NCI-H2081 (cell line): ENCODE measurements at places on chromosomes 1 and 21.

GRCh38 chr1:40944841-40945430, 34.6 kb upstream of the CTPS1 start:
- DNase-seq, result no peak

GRCh38 chr1:169090900-169091311, 15.6 kb upstream of the ATP1B1 start:
- no peak for DNase-seq

DNA sequence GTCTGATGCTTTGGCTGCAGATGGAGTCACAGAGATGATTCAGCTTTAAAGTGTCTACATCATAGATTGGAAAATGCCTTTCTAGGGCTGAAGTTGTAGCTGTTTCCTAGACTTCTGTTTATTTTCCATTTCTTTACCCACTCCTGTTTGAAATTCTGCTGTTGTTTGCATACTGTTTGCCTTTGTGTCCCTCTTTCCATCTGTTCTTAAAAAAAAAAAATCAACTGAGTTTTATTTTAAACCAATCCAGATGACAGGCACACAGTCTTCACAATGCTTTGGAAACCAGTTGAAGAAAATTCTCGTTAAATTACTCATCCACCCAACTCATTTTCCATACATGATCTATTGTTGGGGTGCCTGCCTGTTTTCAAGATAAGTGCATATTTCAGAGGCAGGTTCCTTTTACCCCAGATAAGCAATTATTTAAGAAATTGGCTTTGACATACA, 245.9 kb downstream of the DISC1 start:
- DNase-seq, result no peak

DNA sequence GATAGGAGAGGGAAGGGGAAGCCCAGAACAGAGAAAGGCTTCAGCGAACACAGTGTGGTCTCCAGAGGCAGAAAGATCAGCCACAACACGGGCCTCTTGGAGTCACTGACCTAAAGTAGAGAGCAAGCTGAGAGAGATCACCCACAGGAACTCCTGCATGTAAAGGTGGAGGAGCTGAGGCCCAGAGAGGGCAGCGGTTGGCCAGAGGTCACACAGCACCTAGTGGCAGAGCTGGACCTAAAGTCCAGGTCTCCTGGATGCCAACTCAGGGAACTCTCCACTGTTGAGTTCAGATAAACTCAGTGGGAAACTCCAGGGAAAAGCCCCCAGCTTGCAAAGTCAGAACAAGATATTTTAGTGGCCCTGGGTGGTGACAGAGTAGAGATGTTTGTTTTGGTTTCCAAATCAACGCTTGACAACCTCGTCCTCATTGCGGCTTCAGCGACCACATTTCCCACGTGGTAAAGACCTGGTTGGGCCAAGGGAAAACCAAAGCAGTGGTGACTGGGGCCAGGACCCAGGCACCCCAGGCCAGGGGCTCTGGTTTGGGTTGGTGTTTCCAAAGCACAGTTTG, 4.6 kb downstream of the IFFO2 start:
- DNase-seq, result no peak

GRCh38 chr1:12285496-12286143, 55.8 kb downstream of the VPS13D start:
- DNase-seq, result no peak

GRCh38 chr1:159826441-159827101, at the start of gene SLAMF8:
Gene SLAMF8, plus strand, starts transcription at chr1:159826873. Its CDS starts 26 bp downstream, at chr1:159826899.
- DNase-seq, result no peak

DNA sequence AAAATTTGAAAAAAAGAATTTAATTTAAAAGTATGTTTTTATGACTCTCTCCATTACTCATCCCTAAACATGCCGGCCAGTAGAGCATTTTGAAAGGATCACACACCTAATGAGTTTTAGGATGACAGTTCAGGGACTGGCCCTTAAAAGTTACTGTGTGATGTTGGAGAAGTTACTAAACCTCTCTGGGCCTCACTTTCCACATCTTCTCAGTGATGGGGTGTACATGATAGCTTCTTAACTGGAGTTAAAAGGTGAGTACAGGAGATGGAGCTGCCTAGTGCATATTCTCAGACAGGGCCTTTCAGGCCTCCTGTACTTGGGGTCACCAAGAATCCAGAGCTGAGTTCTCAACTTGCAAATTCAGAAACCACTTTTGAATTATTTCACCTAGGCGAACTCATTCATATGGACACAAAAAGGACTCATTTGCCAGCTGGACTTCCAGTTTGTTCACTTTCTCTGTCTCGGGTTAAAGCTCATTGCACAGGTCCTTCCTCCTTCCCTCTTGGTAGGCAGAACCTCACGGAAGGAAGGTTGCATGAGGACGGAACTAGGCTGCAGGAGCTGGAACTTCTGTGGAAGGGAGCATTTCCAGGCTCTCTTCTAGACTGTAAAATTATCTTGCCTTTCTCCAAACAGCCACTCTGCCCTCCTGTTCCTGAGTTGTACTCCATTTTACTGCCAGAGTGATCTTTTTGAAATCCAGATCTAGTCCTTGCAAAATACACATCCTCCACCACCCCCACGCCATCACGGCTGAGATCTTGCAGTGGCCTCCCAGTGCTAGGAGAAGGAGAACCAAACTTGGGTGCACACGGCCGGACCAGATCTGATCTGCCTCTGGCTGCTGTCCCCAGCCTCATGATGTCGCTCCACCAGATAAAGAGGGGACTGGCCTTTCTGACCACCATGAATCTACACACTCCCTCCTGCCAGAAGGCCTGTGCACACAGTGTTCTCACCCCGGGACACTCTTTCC, 4.3 kb upstream of the SLC30A1 start:
- DNase-seq, result no peak

DNA sequence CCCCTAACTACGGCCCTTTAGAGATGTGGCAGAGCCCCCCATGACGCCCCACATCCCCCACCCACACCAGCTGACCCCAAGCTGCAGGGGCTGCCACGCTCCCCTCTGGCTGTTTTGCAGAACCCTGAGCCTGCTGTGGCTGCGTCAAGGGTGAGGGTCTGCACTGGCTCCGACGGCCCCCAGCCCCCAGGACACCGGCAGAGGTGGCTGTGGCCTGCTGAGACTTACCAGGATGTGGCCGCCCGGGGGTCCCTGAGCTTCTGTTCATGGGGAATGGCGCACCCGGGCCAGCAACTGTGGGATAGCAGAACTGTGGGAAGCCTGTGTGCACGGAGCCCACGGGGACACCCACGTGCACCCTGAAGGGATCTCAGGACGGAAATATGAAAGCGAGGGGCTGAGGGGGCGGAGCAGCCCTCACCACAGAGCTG, 12.8 kb upstream of the RNF223 start:
- no peak for DNase-seq

GRCh38 chr1:192983349-192983980, 75.7 kb downstream of the UCHL5 start:
- DNase-seq, result no peak

GRCh38 chr1:8020032-8020431, 6.1 kb downstream of the ERRFI1 start:
- DNase-seq, result no peak

GRCh38 chr1:235019471-235019870, 109.2 kb downstream of the TOMM20 start:
- no peak for DNase-seq

GRCh38 chr1:214155987-214156625, 124.9 kb upstream of the SMYD2 start:
- no peak for DNase-seq

GRCh38 chr1:25740071-25740470, 59.9 kb upstream of the SELENON start:
- no peak for DNase-seq

- DNase-seq, result no peak
Observed at GRCh38 chr21:16460936-16461335, 731.2 kb downstream of the USP25 start.

DNA sequence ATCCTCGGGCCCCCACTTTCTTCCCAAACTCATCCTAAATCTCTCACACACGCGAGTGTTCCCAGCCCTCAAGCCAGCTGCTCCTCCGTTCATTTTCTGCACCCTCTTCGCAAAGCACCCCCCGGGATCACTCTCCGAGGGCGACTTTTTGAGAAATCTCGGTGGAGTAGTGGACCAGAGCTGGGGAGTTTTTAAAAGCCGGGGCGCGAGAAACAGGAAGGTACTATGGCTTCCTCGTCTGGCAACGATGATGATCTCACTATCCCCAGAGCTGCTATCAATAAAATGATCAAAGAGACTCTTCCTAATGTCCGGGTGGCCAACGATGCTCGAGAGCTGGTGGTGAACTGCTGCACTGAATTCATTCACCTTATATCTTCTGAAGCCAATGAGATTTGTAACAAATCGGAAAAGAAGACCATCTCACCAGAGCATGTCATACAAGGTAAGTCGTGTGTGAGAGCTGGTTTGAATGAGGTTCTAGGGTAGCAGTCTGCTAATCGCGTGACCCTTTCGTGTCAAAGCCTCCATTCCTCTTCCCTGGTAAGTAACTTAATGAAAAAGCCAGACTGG, 800 bp downstream of the DR1 start:
- no peak for DNase-seq

DNA sequence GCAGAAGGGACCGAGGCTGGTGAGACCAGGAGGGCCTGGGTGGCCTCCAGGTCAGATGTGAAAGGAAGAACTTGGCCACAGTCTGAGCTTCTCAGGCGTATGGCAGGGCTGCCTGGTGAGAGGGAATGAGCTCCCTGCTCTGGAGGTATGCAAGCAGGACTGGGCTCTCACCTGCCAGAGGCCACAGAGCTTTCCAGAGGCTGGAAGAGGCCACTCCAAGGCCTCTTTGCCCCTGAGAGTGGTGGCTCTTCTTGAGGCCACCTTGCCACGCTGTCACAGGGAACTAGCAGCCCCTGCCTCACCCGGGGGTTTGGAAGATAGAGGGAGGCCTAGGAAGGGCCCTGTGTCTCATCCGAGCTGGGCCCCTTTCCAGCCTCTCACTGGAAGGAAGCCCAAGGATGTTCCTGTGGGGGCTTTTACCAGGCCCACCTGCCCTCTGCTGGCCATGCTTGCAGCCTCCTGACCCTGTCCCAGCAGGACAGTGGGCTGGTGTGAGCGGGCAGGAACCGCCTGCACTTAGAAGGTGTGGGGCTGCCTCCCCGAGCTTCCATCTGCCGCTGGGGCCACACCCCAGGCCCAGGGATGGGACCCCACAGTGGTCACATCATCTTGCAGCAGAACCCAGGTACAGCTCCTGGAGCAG, 10.0 kb downstream of the PCSK9 start:
- DNase-seq, result no peak

DNA sequence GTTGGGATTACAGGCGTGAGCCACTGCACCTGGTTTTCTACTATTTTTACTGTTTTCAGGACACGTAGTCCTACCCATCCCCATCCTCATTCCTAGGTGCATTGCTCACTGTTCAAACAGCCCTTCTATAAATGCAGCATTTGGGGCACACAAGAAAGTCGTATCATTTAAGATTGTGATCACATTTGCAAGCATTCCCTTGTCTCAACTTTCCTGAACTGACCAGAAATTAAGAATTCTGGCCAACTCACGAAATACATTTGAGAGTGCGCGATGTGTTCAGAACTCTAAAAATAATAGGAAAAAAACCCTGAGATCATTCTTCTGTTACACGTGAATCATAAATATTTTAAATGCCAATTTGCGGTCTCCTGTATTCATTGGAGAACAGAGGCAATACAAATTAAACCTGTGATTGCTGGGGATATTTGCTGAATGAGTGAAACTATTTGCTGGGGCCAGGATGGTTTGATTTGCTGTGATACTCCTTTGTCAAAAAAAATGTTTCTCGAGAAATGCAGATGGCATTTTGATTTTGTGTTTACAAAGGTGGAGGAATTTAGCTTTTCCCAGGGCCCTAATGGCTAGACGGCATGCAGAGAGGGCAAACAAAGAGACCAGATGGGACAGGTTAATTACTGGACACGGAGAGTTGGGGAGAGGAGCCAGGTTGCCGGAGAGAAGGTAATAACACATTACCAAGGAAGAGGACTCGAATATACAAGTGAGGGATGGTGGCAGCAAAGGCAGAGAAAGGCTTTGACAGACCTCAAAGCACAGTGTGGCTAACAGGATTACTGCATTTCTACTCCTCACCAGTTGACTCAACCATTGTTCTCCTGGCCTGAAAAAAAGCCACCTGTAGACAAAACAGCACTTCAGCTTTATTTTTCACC, 38.4 kb downstream of the STPG1 start:
- peak; percentile 91 for DNase-seq

DNA sequence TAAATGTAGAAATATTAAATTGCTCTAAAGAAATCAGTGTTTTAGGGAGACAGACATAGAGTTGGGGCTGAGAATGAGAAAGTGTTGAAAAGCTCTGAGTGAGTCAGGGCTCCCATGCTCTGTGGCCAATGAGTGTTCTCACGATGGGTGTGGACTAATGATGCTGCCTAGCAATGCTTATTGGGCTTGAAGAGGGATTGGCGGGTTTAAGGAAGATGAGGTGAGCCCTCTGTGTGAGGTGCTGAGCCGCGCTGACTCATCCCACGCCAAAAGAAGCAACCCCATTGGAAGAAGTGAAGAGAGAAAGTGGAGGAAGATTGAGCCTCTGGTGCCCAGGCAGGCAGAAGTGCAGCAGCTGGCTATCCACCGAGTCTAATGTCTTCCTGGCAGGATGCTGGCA, 65.1 kb upstream of the DPT start:
- DNase-seq, result no peak

DNA sequence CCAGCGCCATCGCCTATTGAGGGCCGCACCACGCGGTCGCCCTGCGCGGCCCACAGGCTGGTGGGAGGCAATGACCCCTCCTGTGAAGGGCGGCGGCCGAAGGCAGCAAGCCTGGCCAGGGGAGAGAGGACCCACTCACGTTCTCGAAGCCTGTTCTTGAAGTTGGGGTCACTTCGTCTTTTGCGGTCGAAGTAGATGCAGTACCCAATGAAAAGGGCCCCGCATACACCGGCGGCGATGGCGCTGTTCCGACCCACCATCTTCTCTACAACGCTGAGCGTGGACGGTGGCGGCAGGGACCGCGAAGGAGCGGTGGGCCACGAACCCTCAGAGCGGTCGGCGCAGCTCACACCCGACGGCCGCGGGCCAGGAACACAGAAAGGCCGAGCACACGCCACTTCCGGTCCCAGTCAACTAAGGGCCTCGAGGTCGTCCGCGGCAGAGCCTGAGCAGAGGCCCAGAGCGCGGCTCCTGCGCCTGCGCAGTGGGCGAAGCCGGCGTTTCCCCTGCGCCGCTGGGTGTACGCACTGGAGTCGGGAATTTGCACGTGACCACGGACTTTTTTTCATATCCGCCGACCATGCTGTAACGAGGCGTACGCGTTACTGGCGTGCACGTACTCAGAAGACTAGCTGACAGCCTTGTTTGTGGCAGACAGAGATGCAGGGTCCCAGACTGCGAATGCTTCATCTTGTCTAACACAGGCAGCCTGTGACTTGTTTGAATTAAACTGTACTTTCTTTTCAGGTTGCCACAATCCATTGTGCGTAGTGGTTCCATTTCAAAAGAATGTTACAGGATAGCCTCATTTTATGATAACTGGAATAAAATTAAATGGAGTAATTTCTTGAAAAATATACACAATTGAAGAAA, at the start of gene TOMM20:
TSS of gene TOMM20 (minus strand) at position 382 of the 873 bp plus-strand sequence. CDS start at position 260, 122 bp downstream.
- DNase-seq, result peak; percentile 99

DNA sequence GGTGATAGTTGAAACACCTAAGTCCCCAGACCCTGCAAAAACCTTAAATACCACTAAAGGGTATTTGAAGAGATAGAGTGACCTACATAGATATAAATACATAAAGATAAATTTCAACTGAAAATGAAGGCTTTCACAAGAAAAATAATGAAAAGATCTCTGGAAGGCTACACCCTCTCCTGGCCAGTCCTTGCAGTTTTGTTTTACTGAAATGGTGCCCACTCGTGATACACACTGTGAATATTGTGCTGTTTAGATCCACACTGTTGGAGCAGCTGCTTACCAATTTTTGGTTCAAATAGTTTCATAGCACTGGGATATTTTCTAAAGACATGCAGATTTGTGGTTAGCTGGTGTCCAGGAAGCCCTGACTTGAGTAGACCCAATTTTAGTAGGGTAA, 31.5 kb upstream of the RNF187 start:
- peak; percentile 26 for DNase-seq
